ENCODE measurements at places on chromosomes 11 and 22.

DNA sequence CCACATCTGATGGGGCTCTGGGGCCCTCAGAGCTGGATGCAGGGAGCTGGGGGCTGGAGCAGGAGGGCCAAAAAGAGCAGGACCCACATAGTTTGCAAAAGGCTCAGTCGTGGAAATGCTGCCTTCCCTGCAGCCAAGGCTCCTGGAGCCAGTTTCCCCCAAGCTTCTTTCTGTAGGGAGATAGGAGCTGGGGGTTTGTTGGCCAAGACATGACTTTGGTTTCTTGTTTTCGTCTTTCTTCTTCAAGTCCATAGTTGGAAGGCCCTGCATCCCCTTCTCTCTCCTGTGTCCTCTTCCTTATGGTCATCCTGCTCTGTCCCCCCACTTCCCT, 36.3 kb downstream of the IGF2 start:
- DNase-seq = no peak

- DNase-seq = no peak
These were observed at the start of gene CCDC73 for GRCh38 chr11:32794439-32794838. Gene CCDC73 (minus strand): TSS chr11:32794662. CDS start chr11:32760243, 34,419 bp downstream.

- DNase-seq = no peak
These were observed 949 bp downstream of the MMP11 start for GRCh38 chr22:23773483-23774113.

DNA sequence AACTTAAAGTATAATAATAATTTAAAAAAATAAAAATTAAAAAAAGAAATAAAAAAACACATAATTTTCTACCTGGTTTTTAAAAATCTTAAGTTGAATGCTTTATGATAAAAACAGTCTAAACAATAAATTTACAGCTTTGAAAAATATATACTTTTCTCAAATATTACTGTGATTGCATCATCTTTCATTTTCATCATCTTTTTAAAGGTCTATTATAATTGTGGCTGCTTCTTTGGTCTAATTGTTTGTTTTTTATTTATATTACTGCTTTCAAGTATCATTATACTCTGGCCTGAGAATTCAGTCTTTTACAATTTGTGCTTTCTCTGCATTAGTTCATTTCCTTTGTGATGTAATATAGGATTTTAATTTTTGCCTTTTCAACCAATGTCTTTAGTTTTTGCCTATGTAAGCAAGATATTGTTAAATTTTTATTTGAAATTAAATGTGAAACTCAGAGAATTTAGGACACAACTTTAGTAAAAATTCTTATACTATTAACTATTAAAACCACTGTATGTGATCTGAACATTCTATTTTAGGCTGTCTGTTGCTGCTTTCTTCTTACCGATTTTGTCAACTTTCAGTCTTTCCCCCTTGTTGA, 7.3 kb downstream of the CYP2R1 start:
- DNase-seq = no peak

DNA sequence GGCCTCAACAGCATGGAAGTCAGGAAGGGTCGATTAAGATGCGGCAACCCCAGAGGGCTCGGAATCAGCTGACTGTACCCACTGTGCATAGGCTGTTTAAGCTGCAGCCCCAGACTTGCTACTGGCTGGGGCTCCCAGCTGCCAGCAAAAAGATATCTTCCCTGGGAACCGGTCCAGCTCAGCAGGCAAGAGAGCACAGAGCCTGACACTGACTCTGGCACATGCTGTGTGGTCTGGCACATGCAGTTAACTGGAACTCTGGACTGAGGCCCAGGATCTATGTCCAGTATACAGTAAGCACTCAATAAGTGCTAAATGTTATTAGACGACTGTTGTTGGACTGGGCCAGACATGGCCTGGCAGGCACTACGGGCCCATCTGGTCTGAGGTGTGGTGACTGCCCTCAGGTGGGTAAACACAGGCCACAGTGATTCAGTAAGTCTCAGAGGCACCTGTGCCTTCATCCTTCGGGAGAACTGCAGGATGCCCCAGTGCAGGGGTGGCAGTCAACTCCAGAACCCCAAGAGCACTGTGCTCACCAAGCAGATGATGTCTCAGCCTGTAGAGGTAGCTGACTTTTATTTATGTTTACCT, 87.6 kb downstream of the LARGE1 start:
- DNase-seq = no peak

DNA sequence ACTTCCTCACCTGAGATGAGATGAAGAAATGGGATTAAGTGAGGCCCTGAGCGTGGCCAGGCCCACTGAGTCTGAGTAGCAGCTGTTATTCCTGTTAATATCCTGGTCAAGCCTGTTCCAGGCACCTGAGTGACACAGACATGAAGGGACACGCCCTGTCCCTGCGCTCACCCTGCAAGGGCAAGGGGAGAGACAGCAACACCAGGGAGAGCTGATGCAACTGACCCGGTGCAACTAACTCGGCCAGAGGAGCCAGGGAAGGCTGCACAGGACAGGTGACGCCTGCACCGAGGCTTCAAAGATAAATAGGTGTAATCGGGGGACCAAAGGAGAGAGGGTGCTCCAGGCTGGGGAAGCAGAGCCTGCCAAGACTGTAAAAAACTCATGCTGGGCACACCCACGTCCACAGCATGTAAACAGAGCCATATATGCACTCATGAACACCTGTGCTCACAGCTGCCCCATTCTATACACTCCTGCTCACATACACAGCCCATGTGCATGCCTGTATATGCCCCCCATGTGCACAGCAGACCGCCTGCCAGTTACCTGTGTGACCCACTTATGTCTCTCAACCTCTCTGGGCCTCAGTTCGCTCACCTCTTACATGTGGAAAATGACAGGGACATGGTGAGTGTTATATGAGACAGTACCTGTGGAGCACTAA, 22.8 kb upstream of the GCAT start:
- no peak for DNase-seq

DNA sequence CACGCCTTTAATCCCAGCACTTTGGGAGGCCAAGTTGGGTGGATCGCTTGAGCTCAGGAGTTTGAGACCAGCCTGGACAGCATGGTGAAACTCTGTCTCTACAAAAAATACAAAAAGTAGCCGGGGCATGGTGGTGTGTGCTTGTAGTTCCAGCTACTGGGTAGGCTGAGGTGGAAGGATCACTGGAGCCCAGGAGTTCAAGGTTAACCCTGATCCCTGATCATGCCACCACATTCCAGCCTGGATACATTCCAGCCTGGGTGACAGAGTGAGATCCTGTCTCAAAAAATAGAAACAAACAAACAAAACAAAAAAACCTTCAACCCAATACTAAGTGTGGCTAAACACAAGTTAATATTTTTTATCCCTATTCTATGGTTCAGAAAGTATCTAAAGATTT, 66.4 kb upstream of the CLNS1A start:
- no peak for DNase-seq

- no peak for DNase-seq
These were observed 278 bp downstream of the MMP26 start for GRCh38 chr11:4704790-4705334.

- DNase-seq = no peak
These were observed 18.3 kb downstream of the SUN2 start for GRCh38 chr22:38737302-38738060.

- DNase-seq = no peak
These were observed 2.4 kb upstream of the MIOX start for GRCh38 chr22:50483977-50484853.

DNA sequence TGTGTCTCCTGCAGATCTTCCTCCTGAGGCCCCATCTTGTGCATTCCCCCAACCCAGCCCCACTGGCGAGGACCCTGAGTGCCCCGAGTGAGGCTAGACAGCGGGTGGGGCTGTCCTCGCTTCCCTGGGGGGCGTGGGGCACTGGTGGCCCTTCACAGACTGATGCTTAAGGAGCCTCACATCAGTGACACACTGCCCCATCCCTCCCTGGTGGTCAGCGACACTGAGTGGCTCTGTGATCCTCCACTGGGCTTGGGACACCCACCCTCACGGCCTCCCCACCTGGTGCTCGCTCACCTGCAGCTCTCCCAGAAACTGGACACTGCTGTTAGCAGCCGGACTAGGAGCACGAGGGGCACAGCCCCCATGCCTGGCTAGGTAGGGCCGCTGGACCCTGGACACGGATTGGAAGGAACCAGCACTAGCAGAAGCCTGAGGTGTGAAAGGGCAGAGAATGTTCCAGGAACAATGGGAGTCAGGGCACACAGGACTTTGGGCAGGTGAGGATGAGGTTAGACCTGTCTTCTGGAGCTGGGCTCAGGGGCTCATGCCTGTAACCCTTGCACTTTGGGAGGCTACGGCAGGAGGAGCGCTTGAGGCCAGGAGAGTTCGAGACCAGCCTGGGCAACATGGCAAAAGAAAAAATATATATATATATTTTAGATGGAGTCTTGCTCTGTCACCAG, 23.2 kb upstream of the TXNRD2 start:
- no peak for DNase-seq

- DNase-seq = no peak
These were observed 4.6 kb upstream of the RANGAP1 start for GRCh38 chr22:41290262-41291221.

- no peak for DNase-seq
These were observed 114.7 kb downstream of the SGSM3 start for GRCh38 chr22:40484906-40485669.

- DNase-seq = no peak
These were observed 3.4 kb upstream of the SIDT2 start for GRCh38 chr11:117175104-117175503.

DNA sequence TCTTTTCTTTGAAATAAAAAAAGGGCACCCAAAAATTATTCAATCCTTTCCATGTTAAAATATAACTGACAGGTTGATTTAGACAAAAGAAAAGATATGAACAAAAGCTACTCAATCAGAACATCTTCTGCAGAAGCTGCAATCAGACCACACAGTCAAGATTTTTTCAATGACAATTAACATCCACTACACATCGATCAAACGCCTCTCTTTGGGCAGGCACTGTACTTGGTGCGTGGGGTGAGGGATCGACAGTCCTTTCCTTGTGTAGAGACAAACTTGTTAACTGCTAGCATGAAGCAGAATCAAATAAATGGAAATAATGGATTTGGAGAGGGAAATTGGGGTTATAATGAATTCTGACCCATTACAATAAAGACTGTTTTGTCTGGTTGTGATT, 71.2 kb upstream of the SESN3 start:
- no peak for DNase-seq

DNA sequence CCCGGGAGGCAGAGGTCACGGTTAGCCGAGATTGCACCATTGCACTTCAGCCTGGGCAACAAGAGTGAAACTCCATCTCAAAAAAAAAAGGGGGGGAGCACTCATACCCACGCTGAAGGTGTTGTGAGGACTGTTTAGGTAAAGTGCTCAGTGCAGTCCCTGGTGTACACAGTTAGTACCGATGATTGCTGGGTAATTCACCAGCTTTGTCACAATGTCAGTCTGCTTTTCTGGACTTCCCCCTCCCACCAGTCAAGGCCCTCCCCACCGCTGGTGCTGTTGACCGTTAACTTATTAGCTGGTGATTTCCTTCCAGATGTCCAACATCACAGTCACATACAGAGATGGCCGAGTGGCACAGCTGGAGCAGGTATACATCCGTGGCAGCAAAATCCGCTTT, 11.9 kb downstream of the SNRPD3 start:
- no peak for DNase-seq

DNA sequence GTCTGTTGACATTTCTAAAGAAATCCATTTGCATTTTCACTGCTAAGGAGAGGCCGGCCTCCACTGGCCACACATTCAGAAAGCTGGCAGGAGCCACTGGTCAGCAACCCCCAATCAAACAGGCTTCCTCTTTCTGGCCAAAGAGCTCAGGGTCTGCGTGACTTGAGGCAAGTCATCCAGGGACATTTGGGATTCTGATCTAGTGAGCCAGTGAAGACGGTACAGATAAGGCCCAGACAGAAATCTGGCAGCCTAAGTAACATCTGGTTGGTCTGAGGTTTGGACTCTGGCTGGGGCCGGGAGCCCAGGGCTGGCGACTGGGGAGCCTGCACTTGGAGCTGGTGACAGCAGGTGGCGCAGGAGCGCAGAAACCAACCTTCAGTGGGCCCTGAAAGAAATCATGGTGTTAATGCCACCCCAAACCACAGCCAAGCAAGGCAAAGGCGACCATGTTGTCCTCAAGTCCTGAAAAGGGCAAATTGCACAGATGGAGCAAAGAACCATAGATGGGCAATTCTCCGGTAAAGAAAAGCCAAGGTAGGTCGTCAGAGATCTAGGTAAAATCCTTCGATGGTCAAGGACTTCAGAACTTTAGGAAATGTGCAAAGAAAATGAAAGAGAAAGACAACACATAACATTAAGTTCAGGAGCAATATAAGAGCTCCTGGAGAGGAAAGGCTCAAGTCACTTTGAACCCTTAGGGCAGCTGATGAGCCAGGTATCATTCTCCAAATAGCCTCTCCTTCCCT, 99.4 kb upstream of the BLID start:
- peak; percentile 1 for DNase-seq

DNA sequence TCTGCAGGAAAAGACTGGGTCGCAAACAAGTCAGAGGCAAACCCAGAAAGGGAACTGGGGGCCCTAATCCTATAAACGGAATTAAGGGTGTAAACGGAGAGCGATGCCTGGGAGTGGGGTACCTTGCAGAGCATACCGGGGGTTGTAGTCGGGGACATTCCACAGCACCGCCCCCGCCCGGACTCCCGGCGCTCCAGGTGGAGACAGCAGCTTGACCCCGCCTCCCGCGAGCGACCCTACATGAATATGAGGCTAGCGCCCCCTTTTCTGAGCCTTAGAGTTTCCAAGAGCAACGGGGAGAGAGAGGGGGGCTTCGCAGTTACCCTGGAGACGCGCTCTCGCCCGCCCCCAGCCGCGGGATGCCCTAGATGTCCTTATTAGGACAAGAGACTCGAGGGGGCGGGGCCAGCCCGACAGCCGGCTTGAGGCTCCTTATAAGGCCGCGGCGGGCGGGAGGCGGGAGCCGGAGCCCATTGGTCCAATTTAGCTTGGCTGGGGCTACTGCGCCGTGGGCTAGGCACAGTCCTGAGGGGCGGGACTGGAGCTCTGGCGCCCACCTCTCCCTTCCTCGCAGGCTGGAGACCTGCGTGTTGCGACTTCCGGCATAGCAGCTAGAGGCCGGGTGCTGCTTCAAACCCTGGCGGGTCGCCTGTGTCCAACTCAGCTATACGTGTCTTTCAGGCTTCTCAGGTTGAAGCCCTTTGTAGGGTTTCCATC, 980 bp upstream of the MUS81 start:
- peak; percentile 97 for DNase-seq

GRCh38 chr11:85766721-85767161, 44.2 kb downstream of the SYTL2 start:
- DNase-seq = no peak

DNA sequence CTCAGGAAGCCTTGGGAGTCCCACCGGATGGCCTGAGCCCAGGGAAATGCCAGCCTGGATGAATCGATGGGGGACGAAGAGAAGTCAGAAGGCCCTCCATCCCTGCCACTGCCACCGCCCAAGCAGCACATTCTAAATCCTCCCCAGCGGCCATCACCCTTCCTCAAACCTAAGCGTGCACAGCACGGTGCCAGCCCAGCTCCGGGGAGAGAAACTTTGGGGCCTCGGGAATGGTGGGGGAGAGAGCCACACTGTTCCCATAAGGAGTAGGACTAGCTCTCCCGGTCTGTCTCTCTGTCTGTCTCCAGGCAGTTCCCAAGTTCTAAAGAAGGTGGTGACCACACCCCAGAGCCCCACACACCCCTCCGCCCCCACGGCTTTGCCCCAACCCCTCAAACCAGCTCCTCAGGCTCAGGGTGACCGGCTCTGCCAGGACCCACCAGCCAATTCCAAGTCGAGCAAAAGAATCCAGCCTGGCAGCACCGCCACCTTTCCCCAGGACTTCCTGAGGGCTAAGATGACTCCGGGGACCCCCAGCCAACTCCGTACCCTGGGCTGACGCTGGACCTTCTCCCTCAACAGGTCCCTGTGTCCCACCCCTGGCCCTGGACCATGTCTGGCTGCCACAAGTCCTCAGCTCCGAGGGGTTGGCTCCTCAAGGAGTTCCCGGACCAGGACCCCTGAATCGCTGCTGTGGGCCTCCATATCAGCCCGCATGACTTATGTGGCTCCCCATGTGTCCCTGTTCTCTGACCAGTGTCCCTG, 2.7 kb downstream of the AHNAK start:
- peak; percentile 40 for DNase-seq
